ENCODE measurements at places on chromosomes 2 and 18.

DNA sequence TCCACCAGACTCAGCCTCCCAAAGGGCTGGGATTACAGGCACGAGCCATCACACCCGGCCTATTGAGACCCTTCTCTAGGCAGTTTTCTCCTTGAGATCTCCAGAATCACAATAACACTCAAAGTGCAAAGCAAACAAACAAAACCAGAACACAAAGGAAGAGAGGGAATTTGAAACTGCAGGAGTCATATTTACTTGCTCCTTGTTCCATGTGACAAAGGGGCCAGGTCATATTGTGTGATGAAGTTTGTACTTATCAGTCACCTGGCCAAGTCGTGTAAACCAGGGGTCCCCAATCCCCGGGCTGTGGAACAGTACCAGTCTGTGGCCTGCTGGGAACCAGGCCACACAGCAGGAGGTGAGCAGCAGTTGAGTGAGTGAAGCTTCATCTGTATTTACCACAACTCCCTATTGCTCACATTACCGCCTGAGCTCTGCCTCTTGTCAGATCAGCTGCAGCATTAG is 26.5 kb downstream of the SCYGR8 start:
- DNase-seq, result no peak

GRCh38 chr2:165902934-165903333 is 50.6 kb downstream of the TTC21B start:
- DNase-seq, result no peak

GRCh38 chr2:239223310-239224198 is 177.3 kb downstream of the HDAC4 start:
- DNase-seq, result no peak

- no peak for DNase-seq
Measured at GRCh38 chr2:110789706-110790105, 57.3 kb downstream of the ACOXL start.

- no peak for DNase-seq
Measured at GRCh38 chr2:66573416-66573815, 138.5 kb downstream of the MEIS1 start.

DNA sequence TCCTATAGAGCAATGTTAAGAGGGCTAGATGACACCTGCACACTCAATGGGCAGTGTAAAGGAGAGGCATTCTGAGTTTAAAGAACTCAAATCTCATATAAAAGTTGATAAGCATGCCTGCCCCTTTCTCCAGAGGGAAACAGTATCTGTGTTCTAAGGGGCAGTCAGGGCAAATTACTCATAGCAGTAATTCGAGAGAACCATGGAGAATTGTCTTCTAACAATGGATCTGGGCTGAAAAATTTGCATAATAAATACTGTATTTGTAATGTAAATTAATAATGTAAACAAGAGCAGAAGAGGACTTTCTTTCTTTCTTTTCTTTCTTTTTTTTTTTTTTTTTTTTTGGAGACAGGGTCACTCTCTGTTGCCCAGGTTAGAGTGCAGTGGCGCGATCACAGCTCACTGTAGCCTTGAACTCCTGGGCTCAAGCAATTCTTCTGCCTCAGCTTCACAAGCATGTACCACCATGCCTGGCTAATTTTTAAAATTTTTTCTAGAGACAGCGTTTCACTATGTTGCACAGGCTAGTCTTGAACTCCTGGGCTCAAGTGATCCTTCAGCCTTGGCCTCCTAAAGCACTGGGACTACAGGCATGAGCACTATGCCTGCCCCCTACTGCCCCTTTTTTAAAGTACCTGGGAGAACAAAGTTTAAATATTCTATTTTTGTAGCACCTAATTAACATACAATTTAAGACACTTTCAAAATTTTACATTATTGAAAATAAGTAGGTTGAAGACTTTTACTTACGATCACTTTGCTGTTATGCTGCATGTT is 70.6 kb downstream of the OTX1 start:
- DNase-seq, result no peak

- no peak for DNase-seq
Measured at GRCh38 chr2:152609154-152609553, 108.1 kb downstream of the PRPF40A start.

Data from right renal cortex interstitium (tissue), 3 donors.